GM03348 (cell line): ENCODE measurements at places on chromosomes 13 and 19.

DNA sequence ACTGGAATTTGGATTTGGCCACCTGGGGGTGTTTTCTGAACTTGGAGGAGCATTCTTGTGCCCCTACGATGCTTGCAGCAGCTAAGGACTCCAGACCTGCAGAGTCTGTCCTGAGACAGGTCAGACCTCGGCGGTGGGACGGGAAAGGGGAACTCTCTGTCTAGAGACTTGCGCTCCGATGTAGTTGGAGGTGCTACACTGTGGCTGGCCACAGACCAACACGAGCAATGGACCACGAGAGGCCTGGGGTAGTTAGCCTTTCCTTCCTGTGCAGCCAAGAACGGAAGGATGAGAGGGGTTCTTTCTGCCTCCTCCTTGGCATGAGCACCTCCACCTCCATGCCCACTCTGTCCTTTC is 5.9 kb upstream of the GRAMD1A start:
- no peak for DNase-seq

DNA sequence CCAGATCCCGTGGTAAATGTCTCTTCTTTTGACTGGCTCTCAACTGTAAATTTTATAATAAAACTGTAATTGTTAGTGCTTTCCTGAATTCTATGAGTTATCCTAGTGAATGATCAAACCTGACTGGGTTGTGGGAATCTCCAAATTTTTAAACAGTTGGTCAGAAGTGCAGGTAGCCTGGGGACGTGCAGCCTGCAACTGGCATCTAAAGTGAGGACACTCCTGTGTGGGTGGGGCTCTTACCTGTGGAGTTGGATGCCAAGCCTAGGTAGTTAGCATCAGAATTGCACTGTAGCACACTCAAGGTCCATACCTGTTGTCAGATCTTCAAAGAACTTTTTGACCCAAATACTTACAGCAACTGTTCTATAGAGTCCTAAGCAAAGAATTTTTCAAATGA is 207.1 kb upstream of the NBEA start:
- DNase-seq: no peak

DNA sequence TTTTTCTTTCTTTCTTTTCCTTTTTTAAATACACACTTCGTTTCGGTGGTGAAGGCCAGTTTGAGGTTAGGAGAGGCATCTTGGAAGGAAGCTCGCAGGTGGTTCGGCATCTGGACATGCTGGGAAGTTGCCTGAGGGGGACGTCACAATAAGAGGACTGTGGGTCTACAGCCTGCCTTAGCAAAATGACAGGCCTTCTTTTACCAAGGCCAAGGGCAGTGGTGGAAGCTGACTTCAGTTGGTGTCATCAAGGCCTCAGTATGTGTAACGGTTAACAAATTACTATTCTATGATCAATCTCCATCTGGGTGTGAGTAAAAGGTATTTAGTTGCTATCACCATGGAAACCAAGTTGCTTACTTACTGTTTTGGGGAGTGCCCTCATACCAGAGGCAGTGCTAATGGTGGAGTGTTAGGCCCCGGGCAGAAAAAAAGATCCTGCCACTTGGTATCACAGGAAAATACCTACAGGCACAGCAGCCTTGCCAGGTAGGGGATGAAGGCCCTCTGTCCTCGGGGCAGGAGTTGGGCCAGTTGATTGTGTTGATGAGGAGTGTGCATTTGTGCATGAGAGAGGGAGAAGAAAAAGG is 10.3 kb downstream of the ACTN4 start:
- DNase-seq: peak; percentile 43

- peak; percentile 65 for DNase-seq
Observed at GRCh38 chr13:77751513-77752456, 54.3 kb downstream of the SLAIN1 start.
